Skeletal muscle cell (primary cell): ENCODE measurements at places on chromosomes 1 and 21.
A peak's percentile ranks its signal among the peaks of the same experiment; 100 is the strongest.

DNA sequence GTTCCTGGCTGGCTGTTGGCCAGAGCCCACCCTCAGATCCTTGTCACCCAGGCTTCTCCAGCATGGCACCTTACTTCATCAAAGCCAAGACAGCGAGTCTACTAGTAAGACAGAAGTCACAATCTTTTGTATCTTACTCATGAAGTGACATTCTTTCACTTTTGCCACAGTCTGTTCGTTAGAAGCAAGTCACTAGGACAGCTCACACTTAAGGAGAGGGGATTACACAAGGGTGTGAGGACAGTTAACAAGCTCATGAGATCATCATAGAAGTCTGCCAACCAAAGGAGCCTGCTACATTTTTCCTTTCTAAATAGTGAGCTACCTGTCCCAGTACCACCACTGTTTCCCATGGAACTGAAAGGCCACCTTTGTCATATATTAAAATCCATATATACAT, 61.5 kb downstream of the PACC1 start:
- no peak for DNase-seq

DNA sequence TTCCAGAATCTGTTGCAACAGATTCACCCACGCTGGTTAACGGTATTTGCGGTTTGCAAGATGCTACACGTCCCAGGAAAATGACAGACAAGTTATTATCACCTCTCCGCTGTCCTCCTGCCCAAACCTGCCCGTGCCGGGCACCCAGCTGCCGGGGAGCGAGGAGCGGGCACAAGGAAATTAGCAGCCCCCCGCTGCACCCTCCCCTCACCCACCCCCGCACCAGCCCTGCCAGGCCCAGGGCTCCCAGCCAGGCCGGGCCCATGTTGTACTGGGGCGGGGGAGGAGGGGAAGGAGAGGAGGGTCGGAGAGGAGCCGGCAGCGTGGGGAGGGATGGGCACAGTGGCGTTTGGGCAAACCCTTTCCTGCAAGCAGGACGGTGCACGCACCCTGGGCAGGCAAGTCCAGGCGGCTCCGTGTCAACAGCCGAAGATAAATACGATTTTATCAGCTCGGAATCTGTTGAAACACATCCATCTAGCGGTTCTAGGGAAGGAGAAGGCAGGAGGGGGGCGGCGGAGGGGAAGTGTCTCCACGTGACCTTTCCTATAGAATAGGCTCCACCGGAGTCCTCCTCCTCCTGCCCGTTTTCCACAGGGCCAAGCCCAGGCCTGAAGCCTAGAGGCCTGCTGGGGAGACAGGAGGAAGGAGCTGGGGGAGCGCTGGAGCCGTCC, 35.1 kb upstream of the CCDC27 start:
- no peak for DNase-seq

- no peak for DNase-seq
Observed at GRCh38 chr1:44355582-44356305, 687 bp upstream of the ERI3 start.

GRCh38 chr1:225554216-225554812, 98.6 kb downstream of the ENAH start:
- no peak for DNase-seq

DNA sequence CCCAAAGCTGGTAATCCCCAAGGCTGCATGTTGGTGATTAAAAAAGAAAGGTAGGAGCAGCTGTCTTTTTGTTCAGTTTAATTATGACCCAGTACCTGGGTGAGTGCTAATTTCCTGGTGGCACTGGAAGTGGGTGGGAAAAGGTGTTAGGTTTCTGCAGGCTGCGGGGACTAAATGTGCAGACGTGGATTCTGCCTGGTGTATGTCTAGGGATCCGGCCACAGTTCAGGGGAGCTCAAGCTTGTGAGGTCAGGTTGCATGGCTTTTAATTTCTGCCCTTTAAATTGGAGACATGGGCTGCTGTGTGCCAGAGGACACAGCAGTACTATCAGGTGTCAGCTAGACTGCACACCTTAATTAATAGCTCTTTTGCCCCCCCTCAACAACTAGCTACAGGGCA, 20.3 kb upstream of the TBX19 start:
- no peak for DNase-seq

GRCh38 chr1:158654571-158654970, 31.9 kb downstream of the SPTA1 start:
- no peak for DNase-seq

DNA sequence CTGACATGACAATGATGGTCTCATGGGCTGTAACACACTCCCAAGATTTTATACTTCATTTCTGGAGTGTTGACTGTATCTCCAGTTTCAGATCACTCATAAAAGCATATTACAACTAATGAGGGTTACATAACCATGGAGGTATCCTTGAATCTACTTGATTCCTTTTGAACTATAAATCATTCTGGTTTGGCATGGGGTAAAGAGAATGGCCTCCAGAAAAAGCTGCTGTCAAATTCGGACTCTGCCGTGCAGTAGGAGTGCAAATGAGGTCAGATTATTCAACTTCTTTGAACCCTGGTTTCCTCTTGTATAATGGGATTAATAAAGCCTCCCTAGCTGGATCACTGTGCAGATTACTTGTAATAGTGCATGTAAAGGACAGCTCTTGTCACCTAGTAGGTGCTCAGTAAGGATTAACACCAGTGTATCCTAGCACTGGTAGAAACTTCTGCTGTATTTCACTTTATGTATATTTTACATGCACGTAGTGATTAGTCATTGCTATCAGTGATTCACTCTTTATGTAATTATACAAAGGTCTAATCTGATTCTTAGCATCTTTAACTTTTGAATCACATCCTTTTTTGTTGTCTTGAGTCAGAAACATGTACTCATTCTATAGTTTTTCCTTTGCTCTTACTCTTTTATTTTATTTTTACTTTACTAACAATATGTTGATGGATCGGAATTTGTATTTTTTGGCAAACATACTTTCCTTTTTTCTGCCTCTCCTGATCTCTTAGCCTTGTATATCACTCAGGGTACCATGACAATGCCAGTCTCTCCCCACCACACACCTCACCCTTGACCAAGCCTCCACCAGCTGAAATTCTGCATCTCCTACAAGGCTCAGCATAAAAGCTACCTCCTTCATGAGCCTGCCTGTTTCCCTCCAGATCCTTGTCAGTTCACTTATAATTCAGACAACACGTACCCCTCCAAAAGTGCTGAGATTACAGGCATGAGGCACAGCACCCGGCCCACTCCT, 3.2 kb downstream of the LRRC8C start:
- peak; percentile 45 for DNase-seq

DNA sequence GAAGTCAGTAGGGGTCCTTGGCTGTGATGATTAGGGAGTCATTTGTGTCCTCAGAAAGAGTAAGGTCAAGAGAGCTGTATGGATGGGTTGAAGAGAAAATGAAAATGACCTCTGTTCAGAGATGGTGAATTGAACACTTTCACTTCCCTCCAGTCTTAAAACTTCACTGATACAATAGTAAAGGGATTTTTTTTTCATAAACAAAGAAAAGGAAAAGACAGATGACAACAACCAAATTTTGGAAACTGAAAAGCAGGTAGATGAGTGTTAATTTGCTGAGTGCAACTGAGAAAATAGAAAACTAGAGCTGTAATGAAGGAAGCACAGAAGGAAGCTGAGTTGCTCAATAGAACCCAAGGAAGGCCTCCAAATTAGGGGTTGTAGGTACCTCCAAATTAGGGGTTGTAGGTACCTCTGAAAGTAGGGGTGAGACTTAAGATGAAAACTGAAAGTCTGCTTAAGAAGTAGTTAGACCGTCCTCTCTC, 14.8 kb upstream of the S1PR1 start:
- DNase-seq = no peak

DNA sequence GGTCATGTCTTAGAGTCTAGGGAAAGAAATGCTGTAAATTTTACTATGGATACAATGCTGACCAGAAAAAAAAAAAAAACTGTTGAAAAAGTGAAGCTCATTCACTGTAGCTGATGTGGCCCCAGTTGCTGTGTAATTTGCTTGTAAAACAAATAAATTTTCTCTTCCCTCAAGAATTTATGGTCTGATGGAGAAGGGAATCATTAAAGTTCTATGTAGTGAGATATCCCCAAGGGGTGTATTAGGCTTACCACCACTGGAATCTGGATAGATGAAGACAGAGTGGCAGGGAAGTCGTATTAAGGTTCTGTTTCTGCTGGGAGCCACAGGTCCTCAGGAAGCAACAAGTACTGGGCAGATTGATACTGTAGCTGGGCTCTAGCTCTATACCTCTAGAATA, 860.0 kb downstream of the LTN1 start:
- no peak for DNase-seq

DNA sequence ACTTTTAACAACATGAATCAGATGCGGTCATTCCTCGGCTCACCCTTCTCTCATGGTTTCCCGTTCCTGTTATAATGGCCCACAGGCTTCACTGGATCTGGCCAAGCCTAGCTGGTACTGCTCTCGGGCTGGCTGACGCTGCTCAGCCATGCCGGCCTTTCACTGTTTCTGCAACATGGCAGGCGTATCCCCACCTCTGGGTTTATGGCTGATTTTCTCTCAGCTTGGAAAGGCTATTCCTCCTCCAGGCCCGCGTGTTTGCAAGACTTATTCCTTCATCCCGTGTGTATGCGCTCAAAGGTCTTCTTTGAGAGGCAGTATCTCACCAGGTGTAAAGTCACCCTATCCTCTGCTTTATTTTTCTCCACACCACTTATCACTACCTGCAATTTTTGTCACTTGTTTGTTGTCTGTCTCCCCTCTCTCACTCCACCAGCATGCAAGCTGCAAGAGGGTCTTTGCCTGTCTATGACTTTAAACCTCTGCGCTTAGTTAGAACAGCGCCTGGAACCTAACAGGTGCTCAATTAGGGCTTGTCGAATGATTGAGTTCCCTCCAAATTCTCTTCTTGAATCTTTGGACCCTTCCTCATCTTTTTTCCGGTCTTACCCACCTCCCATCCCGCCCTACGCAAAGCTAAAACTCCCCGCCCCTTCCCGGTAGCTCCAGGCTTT, 491 bp upstream of the RAP1A start:
- DNase-seq = no peak

- no peak for DNase-seq
Observed at GRCh38 chr1:205542367-205542766, 37.9 kb downstream of the CDK18 start.

- DNase-seq = no peak
Observed at GRCh38 chr21:32256251-32256650, 22.6 kb downstream of the MIS18A start.

DNA sequence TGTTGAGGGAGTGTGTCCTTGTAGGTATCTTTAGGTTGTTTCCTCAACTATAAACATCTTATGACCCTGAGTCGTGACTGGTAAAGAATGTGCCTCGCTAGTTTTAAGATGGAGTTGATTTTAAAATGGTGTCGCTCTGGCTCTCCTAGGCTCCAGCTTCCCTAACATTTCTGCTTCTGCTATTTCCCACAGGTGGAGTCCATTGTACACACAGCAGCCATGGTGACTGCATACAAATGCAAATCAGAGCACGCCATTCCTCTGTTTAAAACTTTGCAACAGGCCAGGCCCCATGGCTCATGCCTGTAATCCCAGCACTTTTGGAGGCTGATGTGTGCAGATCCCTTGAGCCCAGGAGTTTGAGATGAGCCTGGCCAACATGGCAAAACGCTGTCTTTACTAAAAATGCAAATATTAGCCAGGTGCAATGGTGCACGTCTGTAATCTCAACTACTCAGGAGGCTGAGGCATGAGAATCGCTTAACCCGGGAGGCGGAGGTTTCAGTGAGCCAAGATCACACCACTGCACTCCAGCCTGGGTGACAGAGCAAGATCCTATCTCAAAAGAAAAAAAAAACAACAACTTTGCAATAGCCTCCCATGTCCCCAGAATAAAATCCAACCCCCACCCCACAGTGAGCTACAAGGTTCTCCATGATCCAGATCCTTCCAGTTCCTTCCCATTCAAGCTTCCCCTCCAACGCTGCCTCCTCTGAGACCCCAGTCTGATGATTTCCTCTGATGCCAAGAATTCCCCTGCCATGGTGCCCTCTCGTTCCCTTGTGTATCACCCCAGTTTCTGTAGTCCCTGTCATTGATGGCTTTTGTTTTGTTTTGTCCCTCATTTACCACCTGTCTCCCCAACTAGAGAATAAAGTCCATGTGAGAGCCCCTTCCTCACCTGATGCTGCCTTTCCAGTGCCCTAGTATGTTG, 36.9 kb upstream of the KLHDC7A start:
- DNase-seq = no peak

- DNase-seq = peak; percentile 95
Observed at GRCh38 chr1:226034482-226034881, 28.0 kb upstream of the H3-3A start.

DNA sequence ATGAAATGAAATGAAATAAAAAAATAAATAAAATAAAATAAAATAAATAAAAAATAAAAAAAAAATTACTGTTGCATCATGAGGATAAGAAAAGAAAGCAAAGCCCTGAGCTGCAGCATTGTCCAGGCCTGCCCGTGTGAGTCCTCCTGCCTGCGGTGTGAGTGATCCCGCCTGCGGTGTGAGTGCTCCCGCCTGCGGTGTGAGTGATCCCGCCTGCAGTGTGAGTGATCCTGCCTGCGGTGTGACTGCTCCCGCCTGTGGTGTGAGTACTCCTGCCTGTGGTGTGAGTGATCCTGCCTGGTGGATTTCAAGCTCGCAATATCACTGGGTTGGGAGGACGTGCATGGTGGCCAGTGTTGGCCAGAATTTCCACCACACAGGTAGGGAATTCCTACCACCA, 22.4 kb upstream of the PTTG1IP start:
- DNase-seq = no peak

- no peak for DNase-seq
Observed at GRCh38 chr1:230987448-230987847, 8.6 kb downstream of the ARV1 start.

GRCh38 chr1:205062319-205062718, 19.3 kb downstream of the CNTN2 start:
- DNase-seq = no peak

DNA sequence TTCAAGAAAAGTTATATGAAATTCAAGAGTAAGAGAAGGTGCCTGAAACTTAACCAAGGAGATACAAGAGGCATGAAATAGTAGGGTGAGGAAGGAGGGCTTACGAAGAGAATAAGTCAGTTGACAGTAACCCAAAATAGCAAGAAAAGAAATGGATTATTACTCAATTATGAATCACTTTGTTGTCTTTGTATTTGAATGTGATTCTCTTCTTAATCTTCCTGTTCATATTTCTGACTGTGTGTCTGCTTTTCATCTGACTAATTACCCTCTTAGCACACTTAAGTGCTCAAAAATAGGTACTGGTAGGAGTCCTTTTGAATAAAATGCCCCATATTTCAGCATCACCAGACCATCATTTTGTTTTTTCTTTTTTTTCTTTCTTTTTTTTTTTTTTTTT, 39.4 kb downstream of the GLMN start:
- no peak for DNase-seq

- no peak for DNase-seq
Observed at GRCh38 chr1:20348326-20348915, 57.7 kb downstream of the VWA5B1 start.

GRCh38 chr1:229570891-229571516, 12.5 kb upstream of the ABCB10 start:
- DNase-seq = no peak

DNA sequence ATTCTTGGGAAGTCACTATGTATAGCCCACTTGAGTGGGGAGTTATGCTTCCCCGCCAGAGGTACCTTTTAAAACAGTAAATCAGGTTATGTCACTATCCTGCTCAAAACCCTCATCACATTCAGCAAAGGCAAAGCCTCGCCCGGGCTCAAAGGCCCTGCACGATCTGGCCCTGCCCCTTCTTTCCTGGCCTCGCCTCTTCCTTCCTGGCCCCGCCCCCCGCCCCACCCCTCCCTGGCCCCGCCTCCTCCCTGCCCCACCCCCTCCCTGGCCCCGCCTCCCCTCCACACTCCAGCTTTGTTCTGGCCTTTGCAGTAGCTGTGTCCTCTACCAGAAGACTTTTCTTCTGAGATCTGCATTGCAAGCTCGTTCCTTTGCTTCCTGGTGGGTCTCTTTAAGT, 6.6 kb downstream of the LDLRAD2 start:
- DNase-seq = no peak
